ENCODE measurements at places on chromosomes 13 and 19. TPM values are rescaled to one million over a fixed set of nuclear protein-coding genes. Genes with fewer than 3 reads are reported as not detected.

DNA sequence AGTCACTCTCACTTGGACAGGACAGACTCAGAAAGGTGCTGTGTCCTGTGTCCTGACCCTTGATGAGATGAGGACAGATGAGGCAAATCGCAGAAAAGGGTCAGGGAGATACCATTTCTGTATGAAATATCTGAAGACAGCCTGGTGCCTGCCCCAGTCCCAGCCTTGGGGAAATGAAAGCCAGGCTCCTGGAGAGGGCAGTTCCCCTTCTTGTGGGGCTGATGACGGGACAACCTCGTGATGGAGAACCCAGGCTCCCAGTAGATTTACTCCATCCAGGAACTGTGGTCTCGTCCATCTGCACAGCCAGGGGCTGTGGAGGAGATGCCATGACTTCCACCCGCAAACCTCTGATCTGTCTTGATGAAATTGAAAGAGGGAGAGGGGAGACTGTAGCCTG is 13.8 kb downstream of the LILRB1 start:
- no peak for DNase-seq

Gene RASAL3
- 2.5 TPM for total RNA-seq

DNA sequence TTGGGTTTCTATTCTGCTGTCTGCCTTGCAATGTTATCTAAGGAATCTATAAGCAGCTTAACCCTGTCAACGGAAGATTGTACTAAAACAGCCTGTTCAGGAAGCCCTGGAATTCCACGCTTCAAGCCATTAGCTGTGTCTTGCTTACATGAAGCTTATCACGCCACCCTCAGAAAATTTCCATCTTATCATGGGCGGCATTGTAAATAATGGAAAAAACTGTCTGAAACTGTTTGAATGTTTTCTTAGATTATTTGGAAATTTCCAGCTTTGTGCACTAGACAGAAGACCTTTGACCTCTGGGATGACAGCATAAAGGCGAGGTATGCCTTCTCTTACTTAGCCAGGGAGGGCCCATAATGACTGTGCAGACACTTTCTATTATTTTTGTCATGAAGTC is 319.7 kb downstream of the KCNRG start:
- no peak for DNase-seq

GRCh38 chr13:46668931-46669525 is 116.1 kb downstream of the LRCH1 start:
- DNase-seq: no peak

Gene F2RL3
- total RNA-seq: 0.98 TPM

GRCh38 chr13:28890712-28891111 is 70.6 kb downstream of the MTUS2 start:
- DNase-seq: no peak

DNA sequence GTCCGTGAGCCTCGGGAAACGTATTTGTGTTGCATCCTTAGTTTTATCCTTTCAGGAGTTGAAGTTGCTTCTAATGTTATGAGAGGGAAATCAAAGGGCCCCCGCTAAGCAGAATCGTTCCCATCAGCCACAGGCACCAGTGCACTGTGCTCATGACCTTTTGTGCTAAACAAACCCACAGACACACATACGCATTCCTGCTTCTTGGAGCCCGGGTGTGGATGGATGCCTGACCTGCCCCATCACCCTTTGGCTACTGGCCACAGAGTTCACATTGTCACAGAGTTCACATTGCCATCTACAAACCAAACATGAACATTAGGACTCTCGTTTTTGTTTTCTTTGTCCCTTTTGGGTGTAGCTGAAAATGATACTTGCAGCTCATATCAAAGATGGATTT is 47.2 kb downstream of the CHST8 start:
- DNase-seq: no peak

Gene TRAPPC6A
- 35.2 TPM for total RNA-seq

Gene NCR1
- not detected for total RNA-seq

DNA sequence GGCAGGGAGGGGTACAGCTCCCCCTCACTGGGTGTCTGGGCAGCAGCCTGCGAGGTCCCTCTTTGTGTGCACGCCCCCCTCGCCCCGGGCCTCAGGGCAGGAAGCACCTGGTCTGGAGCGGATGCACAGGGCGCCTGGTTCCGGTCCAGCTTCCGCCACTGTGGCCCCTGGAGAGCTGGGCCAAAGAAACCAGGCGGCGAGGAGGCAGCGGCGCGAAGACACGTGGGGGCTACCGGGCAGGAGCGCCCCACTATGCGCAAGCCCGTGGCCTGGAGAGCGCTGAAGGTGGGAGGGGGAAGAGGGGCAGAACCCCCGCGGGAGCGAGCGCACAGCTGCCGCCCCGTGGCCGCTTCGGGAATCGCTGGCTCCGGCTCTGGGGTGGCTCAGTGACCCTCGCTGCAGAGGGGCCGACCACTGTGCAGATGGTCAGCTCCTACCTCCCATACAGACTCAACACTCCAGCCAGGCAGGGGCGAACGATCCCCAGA is 1.7 kb upstream of the LYL1 start:
- peak; percentile 62 for DNase-seq

DNA sequence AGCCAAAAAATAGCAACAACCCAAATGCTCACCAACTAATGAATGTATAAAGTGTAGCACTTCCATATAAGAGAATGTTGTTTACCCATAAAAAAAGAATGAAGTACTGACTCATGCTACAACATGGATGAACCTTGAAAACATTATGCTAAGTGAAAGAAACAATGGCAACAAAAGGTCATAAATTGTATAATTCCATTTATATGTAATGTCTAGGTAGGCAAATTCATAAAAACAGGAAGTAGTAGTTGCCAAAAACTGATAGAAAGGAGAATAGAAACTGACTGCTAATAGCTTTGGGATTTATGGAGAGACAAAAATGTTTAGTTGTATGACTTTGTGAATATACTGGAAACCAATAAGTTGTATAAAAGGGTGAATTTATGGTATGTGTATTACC is 21.6 kb downstream of the MYCBP2 start:
- no peak for DNase-seq

DNA sequence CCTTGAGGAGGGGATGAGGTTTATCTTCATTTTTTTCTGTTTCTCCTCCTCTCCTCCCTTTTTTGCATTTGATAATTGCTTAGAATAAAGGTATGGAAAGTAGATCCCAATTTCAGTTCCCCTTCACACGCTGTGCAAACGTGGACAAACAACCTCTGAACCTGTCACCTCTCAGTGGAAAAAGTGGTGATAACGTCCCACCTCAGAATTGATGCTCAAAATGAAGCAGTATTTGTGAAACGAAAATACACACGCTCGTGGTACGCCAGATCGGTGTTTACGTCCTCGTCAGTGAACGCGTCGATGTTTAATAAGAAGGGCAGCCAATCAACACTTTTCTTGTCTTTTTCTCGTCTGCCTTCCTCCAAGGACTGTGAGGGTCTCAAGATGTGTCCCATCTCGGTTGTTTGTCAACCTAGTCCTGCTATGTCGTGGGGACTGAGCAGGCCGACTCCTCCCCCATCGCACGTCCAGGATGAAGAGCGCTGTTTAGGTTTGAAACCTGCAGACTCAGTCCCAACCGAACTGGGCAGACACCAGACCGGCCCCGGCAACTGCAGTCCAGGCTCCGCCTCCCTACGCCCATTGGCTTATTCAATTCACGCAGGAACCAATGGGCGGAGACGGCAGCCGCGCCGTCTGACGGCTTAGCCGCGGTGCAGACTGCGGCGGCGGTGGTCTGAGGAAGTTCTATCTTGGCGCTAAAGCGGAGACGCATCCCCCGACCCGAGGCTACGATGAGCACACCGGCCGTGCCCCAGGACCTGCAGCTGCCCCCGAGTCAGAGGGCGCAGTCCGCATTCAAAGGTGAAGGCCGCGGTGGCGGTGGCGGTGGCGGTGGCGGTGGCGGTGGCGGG is at the start of gene CKAP2:
TSS of gene CKAP2 (plus strand) at position 659 of the 857 bp plus-strand sequence. CDS start at position 738, 79 bp downstream.
- peak; percentile 96 for DNase-seq

DNA sequence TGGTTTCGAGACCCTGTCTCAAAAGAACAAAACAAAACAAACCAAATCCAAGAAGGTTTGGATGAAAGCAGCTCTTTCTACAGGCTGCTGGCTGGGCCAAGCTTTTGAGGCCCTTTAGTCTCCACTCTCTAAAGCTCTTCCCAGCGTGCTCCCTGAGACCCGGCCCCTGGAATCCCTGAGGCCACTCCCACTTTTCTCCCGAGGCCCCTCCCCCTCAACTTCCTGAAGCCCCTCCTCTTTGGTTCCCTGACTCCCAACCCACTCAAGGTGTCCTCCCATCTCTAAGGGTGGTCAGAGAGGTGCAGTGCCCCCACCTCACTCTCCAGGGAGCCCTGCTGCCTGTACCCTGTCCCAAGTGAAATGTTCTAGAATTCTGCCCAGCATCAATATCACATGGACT is 10.6 kb downstream of the ERICH6B start:
- no peak for DNase-seq

DNA sequence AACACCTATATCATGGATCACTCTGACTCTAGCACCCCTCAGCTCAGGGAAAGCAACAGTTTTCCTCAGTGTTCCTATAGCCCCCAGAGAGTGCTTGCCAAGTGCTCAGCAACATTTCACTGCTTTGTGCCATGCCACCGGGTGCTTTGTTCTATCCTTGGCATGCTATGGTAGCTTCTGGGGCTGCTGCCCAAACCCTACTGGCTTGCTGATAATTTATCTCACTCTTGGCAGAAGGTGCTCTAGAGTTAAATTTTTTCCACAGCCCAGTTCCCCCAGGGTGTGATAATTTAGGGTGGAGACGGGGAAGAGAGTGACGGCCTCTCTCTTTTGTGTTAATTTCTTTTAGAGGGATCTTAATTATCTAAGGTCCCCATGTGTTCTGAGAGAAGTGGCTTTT is 12.6 kb upstream of the CSNK1A1L start:
- no peak for DNase-seq

DNA sequence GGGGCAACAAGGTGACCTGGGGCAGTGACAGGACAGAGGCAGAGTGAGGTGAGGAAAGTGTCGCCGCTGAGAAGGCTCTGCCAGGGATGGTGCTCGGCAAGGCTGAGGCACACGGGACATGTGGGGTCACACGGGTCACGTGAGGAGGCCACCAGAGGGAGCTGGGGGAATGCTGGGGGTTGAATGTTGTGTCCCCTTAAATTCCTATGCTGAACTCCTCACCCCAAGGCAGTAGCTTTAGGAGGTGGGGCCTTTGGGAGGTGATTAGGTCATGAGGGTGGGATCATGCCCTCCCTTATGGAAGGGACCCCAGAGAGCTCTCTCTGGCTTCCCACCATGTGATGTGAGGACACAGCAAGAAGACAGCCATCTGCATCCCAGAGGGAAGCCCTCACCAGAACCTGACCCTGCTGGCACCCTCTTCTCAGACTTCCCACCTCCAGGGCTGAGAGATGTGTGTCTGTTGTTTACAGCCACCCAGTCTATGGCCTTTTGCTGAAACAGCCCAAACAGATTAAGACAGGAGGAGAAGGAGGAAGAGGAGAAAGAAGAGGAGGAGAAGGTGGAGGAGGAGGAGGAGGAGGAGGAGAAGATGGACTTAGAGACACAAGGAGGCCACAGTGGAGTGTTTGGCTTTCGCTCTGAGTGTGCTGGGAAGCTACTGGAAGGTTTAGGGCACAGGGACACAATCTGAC is 35.4 kb downstream of the RFX2 start:
- no peak for DNase-seq

Gene GADD45GIP1
- total RNA-seq: 41.9 TPM

Gene FAM216B
- 0.08 TPM for total RNA-seq

GRCh38 chr19:53057904-53058580 is 13.5 kb downstream of the ERVV-2 start:
- DNase-seq: no peak

- DNase-seq: no peak
Measured at GRCh38 chr13:62595976-62596375, 1180.3 kb upstream of the PCDH20 start.

DNA sequence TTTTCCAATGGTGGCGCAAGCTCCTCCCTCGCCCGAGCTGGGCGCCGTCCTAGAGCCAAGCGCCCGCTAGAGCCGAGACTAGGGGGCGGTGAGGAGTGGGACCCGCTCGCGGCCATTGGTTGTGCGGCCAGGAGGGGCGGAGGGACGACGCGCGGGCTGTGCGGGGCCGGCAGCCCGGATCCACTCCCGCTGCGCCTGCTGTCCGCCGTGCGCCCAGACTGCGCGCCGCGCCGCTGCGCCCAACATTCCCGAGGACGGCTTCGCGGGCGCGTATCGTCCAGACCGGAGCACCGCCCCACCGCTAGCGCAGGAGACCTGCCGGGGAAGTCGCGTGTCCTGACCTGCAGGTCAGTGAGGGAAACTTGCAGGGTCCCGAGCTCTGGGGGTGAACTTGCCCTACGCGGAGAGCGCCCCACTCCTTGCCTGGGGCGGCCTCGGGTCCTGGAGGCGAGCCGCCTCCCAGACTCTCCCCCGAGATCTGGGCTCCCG is at the start of gene SERTM1:
TSS of gene SERTM1 (plus strand) at position 183 of the 489 bp plus-strand sequence. CDS start 21,059 bp downstream, outside the sequence.
- DNase-seq: no peak

Gene DMKN
- total RNA-seq: 14.6 TPM

DNA sequence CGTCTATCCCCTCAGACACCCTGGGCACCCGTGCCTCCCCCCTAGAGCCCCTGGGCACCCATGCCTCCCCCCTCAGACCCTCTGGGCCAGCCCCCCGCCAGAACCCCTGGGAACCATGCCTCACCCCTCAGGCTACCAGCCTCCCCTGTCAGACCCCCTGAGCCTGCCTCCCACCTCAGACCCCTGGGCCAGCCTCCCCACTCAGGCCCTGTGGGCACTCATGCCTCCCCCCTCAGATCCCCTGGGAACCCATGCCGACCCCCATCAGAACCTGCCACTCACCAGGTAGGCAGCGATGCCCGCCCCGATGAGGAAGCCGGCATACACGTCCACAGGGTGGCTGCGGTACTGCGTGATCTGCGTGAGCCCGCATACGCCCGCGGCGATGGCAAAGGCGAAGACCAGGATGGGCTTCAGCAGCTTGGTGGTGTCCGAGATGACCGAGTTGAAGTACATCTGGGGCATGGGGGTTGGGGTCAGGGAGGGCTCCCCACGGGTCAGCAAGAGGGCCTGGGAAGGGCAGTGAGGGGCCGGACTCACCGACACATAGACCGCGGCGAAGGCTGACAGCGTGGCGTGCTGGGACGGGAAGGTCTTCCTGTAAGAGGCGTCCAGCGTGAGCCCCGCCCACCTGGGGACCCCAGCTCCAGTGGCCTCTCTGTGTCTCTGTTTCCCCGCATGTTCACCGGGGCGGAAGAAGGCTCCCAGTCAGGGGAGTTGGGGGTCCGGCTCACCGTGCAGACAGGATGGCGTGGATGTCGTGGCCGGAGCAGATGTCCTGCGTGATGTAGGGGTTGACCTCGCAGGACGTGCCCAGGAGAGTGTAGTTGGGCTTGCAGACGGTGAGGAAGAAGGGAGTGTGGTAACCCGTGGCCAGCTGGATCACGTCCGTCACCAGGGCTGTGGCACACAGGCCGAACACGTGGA is 7.3 kb downstream of the PLPPR3 start:
- DNase-seq: no peak

Gene FBXO46
- 28.8 TPM for total RNA-seq

Gene SPHK2
- total RNA-seq: 36.2 TPM

Gene CYP2F1
- not detected for total RNA-seq

- DNase-seq: peak; percentile 33
Measured at GRCh38 chr13:103883164-103883563, 816.9 kb upstream of the SLC10A2 start.

Gene FUT1
- total RNA-seq: 0.80 TPM

- DNase-seq: no peak
Measured at GRCh38 chr13:75376792-75377402, 105.1 kb downstream of the TBC1D4 start.

GRCh38 chr19:4373601-4374497 is 26.5 kb downstream of the SH3GL1 start:
- DNase-seq: no peak

All from colonic mucosa (tissue), 4 donors.